ENCODE measurements at places on chromosomes 1 and 21.
A peak's percentile ranks its signal among the peaks of the same experiment; 100 is the strongest.

DNA sequence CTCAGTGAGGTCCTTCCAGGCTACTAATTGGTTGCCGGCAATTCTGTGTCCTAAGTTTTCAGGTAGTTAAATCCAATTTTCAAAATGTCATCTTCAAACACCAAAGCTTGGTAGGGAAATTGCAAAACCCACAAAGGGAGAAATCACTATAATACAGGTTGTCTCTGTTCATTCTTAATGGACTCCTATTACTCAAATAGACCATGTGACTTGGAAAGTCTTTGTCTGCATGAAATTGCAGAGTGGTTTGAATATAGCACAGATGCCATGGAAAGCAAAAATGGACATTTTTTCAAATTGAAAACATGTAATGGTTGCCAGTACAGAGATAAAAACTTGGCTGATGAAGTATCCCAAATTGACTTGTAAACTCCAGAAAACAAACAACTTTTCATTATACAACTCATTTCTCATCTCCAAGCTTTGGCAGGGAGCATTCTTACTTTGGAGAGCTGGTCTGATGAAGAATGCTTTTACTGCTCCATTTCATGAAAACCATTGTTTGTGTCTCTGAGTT, 169.5 kb upstream of the PKN2 start:
- DNase-seq: peak; percentile 47

GRCh38 chr1:182715531-182715930, 31.1 kb upstream of the RGS8 start:
- no peak for DNase-seq

GRCh38 chr1:61455400-61455799, 269.5 kb downstream of the TM2D1 start:
- no peak for DNase-seq

- no peak for DNase-seq
Observed at GRCh38 chr1:56466538-56466937, 112.8 kb downstream of the PLPP3 start.

- DNase-seq: no peak
Observed at GRCh38 chr1:214264976-214265375, 16.0 kb upstream of the SMYD2 start.

DNA sequence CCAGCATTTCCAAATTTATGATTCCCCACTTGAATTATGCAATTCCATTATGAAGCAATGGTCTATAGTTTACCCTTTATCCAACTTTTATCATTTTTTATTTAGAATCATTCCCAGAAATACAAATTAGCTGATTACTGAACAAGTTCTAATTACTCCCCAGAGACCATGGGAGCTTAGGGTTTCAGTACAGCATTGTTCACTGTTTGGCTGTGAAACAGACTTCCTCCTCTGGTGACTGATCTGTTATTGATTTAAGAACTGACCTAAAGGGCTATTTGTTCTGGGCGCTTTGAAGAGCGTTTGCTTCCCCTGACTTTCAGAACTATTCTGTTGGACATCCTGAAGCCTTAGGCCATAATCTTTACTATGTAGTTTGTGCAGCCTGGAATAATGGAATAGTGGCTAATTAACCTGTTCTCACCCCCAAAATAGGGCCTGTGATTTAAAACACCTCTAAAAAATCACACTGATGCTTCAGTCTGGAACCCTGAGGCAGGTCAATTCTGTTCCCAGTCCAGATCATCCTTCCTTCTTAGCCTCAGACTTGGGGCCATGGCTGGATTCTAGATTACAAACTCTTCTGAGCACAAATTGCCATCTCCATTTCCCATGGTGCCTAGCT, 58.7 kb downstream of the ALG14 start:
- DNase-seq: no peak

- no peak for DNase-seq
Observed at GRCh38 chr1:16132325-16132785, 23.5 kb downstream of the EPHA2 start.

DNA sequence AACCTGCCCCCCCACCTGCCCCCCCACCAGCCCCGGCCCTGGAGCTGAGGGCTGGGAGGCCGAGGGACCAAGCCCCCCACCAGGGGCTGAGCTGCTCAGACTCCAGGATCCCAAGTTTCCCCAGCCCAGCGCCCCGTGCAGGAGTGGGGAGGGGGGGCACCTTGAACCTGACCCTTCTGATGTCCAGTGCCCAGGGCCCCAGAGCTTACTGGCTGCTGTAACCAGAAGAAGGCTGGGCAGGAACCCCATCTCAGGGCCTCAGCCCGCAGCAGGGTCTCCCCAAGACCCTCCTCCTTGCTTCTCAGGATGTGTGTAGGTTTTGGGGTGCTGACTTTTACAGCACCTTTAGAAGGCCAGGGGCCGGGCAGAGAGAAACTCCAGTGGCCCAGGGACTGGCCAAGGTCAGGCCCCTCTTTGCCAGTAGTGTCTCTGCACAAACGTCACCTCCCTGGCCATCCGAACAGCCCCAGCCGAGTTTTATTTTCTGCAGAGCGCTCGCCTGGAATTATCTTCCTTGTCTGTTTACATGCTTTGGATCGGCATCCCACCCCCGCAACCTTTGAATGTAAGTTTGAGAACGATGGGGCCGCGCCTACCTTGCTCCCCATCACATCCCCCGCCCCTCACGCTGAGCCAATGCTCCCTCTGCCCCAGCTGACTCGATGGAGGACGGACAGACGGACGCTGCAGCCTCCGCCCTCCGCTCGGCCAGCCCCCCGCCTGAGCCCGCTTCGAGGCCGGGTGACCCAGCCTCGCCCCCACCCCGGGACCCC, 70.1 kb upstream of the CASZ1 start:
- peak; percentile 58 for DNase-seq

GRCh38 chr1:20343149-20343937, 52.7 kb downstream of the VWA5B1 start:
- DNase-seq: peak; percentile 64

- no peak for DNase-seq
Observed at GRCh38 chr1:198001776-198002408, 84.7 kb downstream of the LHX9 start.

GRCh38 chr1:211469938-211470529, 21.9 kb downstream of the RD3 start:
- DNase-seq: peak; percentile 64

DNA sequence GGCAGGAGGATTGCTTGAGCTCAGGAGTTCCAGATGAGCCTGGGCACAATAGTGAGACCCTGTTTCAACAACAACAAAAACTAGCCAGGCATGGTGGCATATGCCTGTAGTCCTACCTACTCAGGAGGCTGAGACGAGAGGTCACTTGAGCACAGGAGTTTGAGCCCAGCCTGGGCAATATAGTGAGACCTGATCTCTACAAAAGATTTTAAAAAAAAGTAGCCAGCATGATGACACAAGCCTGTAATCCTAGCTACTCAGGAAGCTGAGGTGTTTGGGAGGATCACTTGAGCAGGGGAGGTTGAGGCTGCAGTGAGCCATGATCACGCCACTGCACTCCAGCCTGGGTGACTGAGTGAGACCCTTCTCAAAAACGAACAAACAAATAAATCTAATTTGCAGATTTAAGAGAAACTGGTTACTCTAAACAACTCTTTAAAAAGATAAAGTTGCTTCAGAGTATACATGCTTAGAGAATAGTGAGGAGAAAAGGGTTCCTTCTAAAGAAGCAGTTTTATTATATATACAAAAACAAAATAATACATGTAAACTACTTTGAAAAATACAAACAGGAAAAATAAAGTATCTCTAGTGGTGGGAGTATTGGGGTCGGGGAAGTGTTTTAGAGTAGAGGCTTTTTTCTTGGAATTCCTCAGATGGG, 88.4 kb downstream of the ADCY10 start:
- DNase-seq: no peak

DNA sequence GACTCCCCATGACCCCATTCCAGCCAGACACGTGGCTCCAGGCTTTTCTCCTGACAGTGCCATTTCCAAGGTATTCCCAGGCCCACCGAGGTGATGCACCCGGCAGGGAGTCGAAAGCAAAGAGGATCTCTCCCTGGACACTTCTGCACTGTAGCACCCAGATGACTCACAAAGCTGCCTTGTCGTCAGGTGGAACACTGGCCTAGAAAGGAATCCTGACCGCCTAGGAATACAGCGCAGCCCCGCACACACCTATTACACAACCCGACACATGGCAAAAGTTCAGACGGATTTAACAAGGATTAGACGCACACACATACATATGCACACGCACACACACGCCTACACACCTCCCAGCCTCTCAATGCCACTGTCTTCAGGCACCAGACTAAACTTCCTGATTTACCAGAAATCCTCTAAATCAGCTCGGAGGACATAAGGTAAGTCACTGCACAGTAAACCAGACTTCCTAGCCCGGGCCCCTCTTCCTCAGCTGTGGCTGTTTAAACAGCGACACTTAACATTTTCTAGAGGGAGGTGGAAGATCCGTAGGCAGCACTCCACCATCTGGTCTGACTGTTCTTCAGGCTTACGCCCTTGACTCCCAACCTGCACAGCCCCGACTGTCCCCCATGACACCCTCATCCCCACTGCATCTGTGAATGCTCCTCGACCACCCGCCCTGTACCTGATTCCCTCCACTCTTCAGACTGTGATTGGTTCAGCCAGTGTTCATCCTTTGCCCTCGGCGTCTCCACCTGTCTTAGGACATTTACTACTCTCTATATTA, 12.7 kb downstream of the FAM89A start:
- no peak for DNase-seq

DNA sequence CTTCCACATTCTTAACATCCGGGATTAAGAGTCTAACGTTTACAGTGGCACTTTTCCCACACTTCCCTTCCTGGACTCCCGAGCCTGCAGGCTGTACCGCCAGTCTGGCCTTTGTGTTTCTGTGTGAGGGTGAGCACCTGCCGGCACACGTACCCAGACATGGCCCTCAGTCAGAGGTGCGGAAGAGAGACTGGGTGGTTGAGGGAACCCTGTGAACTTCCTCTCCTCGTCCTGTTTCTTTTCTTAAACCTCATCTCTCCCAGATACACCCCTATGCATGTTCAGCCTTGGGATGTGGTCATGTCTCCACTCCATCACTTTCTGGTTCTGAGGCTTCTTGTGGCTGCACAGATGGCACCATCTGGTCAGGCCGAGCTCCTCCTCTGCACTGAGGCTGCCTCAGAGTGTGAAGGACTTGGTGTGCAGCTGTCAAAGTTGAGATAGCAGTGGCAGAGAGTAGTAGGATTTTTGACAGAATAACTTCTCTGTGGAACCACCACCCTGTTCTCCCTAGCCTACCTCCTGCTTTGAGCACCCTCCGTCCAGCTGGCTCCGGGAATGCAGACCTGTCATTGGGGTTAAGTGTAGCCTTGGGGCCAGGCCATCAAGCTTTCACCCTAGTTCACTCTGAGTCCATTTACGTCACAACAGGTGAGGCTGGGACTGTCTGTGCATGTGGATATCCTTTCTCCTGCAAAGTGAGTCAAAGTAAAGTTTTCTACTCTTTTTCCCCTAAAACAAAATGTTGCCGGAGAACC, 31.4 kb downstream of the VASH2 start:
- DNase-seq: no peak

DNA sequence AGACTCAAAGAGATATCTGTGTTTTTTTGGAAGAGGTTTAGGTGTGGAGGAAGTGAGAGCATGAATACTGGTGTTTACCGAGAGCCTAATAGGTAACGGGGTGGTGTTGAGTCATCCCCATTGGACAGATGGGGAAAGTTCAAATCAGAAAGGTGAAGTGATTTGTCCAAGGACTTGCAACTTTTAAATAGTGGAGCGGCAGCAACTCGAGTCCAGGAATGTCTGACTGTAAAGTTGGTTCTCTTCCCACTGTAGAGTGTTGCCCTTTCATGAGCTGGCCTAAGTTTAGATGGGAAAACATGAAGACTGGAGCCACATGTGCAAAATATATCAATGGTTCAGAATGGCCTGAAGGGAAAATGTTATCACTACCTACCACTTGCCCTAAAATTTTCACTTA, 125.7 kb downstream of the LYPLAL1 start:
- DNase-seq: no peak

DNA sequence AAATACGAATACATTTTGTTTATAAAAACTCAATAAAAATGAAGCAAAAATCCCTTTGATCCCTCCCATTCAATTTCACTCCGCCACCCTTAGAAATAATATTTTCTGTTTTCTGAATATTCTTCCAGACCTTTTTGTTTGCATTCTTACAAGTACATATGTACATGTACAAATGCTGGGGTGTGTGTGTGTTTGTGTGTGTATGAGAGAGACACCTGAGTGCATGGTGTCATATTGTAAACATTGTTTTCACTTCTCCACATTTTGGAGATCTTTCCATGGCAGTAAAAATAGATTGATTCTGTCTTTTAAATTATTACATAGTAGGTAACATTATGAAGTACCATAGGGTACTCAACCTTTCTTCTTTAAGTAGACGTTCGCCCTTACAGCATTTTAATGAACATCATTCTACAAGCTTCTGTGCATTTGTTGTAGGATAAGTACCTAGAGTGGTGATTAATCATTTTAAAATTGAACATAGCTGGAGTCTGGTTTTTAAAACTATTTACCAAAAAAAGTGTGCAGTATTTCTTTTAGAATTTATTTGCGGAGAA, 1.3 kb upstream of the MPC2 start:
- DNase-seq: no peak

DNA sequence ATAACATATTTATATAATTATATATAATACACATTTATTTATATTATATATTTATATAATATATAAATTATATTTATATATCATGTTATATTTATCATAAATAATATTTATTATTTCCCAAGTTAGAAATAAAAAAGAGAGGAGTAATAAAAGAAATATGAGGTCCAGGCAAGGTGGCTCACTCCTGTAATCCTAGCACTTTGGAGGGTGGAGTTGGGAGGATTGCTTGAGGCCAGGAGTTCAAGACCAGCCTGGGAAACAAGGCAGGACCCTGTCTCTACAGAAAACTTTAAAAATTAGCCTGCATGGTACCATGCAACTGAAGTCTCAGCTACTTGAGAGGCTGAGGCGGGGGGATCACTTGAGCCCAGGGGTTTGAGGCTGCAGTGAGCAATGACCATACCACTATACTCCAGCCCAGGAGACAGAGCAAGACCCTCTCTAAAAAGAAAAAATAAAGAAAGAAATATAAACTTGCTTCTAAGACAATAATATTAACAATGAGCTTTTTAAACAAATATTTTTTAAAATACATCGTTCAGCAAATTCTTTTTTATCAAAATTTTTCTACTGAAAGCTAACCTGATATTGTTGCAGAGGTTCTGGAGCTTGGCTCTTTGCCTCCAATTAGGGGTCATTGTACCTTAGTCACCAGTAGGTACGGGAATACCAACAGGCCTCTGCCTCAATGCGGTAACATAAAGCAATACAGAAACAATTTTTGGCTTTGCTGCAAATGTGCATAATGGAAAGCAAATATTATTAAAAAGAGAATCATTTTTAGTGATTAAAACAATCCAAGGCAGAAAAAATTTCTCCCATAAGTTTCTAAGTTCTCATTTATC, 290.0 kb downstream of the SETD4 start:
- no peak for DNase-seq

DNA sequence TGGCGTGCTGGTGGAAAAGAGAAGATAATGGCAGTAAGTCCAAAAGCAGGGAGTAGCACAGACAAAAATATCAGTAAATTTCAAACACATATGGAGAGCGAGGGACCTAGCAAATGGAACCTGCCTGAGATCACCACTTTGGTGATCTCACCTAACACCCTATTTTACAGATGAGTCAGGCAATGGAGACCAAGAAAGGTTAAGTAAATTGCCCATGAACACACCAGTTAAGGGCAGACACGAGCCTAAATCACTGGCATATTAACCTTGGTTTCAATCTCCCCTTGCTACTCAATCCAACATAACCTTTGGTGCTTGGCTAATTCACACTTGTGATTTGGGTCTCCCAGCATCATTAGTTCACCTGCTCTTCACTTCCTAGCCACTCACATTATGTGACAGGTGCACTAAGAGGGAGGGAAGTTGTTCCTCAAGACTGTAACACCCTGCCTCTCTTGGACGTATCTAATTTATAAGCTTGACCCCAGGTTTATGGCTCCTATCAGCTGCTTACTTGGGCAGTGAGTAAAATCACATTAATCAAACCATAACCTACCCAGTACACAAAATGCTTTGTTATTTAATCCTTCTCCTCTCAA, 11.5 kb downstream of the ZNF697 start:
- DNase-seq: no peak
